Left lung (tissue), 14 donors: ENCODE measurements at places on chromosomes 6 and 20. TPM values are rescaled to one million over a fixed set of nuclear protein-coding genes. Genes with fewer than 3 reads are reported as not detected.

- H3K36me3 ChIP-seq, result no peaks in the 10 kb centered on the region
- H3K27me3 ChIP-seq, result peaks cover 13% of the 10 kb centered on the region
- no peak overlapping the region for H3K4me3 ChIP-seq
- DNase-seq, result no peak
- H3K27ac ChIP-seq, result no peak overlapping the region
- no peaks in the 10 kb centered on the region for H3K4me1 ChIP-seq
These were observed 242.6 kb downstream of the SMOC2 start for GRCh38 chr6:168683621-168684020.

STMND1 gene
- not detected for total RNA-seq

- H3K4me1 ChIP-seq, result no peaks in the 10 kb centered on the region
- H3K36me3 ChIP-seq, result no peaks in the 10 kb centered on the region
- no peaks in the 10 kb centered on the region for H3K27me3 ChIP-seq
- DNase-seq, result no peak
These were observed 48.9 kb downstream of the DCBLD1 start for GRCh38 chr6:117531346-117531745.

GRCh38 chr6:53294611-53295010 is 54.1 kb downstream of the ELOVL5 start:
- peaks cover 41% of the 10 kb centered on the region for H3K36me3 ChIP-seq
- no peak for DNase-seq
- H3K4me3 ChIP-seq, result no peak overlapping the region
- peak overlapping the region; percentile 31 for H3K27ac ChIP-seq
- no peaks in the 10 kb centered on the region for H3K27me3 ChIP-seq
- H3K4me1 ChIP-seq, result peaks cover 64% of the 10 kb centered on the region

GRCh38 chr6:6712449-6713403 is 124.2 kb downstream of the LY86 start:
- no peaks in the 10 kb centered on the region for H3K27me3 ChIP-seq
- DNase-seq, result no peak
- no peaks in the 10 kb centered on the region for H3K36me3 ChIP-seq
- no peak overlapping the region for H3K4me3 ChIP-seq
- peak overlapping the region; percentile 63 for H3K27ac ChIP-seq
- peaks cover 57% of the 10 kb centered on the region for H3K4me1 ChIP-seq

NOTCH4 gene
- total RNA-seq, result 58.4 TPM

DNA sequence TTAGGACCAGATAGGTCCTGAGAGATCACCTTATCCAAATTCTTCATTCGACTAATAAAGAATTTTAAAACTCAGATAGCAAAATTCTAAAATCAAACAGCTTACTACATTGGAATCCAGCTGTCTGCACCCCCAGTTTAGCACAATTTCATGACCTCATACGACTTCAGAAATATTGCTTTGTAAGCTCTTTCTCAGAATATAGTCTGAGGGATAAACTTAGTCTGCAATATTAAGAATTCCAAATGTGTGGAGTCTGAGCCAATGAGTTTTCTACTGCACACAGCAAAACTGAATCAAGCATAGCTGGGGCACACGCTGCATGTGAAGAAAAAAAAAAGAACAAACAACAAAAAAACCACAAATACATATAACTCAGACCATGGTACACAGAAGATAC is 541.6 kb upstream of the CHD6 start:
- H3K27me3 ChIP-seq, result no peaks in the 10 kb centered on the region
- peak; percentile 4 for DNase-seq
- H3K27ac ChIP-seq, result no peak overlapping the region
- H3K36me3 ChIP-seq, result no peaks in the 10 kb centered on the region

BCL2L1 gene
- total RNA-seq, result 181 TPM

SSTR4 gene
- not detected for total RNA-seq

GRCh38 chr6:6221787-6222535 is 98.5 kb downstream of the F13A1 start:
- H3K4me1 ChIP-seq, result no peaks in the 10 kb centered on the region
- no peak for DNase-seq
- no peaks in the 10 kb centered on the region for H3K27me3 ChIP-seq
- H3K36me3 ChIP-seq, result no peaks in the 10 kb centered on the region
- no peak overlapping the region for H3K4me3 ChIP-seq
- H3K27ac ChIP-seq, result no peak overlapping the region

TENT5A gene
- 15.2 TPM for total RNA-seq

DNA sequence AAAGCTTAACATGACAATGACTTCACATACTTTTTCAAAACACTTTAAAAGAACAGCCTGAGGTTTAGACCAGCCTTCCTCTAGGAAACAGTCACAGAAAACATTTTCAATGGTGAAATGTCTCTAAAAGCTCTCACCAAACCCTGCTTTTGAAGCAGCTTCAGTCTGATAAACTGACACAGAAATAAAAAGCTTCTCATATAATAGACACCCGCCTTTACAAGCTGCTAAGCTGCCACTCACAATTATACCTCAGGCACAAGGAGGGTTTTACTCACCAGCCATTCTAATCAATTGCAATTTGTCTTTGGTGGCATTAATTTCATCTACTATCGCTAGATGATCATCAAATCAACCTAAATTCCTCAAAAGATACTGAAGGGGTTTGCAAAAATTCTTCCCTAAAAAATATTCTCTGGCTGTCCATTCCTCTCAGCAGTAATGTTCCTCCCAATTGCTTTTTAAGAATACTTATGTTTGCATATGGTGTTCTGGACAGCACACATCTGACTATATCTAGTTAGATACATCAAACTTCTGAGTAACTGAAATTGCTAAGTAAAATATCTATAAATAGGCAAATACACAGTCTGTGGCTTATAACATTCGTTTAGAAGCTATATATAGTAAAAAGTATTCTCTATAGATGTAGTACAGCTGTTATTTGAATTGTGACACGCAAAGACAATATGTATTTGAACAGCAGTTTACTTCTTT is 29.4 kb downstream of the KIF13A start:
- no peak overlapping the region for H3K4me3 ChIP-seq
- H3K4me1 ChIP-seq, result peaks cover 23% of the 10 kb centered on the region
- H3K36me3 ChIP-seq, result no peaks in the 10 kb centered on the region
- no peak overlapping the region for H3K27ac ChIP-seq
- peak; percentile 74 for DNase-seq
- H3K27me3 ChIP-seq, result no peaks in the 10 kb centered on the region
